ENCODE measurements at places on chromosomes 3 and 15.

DNA sequence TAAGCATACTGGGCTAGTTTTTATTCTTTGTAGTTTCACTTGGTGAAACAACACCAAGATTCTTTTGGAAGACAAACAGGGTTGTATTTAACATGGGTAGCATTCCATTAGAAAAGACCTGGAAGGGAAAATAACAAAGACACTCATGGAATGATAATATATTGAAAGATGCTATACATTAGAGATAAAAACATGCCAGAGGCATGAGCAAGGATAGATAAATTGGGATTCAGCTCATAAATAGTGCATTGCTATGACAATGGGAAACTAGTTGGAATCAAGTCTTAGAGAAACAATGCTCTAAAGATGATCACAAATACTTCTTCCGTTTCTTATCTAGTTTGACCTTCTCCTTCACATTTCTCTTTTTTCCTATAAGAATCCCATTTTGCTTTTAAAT is 677.4 kb downstream of the ZNF385D start:
- no peak for DNase-seq

DNA sequence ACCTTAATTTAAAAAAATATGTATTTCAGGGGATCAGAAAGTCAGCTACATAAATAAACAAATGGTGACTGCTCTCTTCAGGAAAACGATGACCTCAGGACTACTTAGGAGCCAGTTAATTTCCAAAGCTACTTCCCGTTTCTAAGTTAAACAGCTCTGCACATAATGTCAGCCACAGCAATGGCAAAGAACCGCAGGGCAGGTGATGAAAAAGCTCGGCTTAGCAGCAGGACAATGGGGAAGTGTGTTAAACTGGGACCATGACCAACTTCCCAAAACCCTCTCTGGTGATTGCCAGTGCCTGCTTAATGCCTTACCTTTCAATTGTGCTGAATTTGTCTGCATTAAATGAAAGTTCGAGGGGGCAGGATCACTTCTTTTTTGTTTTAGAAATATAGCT is 258.9 kb downstream of the FHIT start:
- DNase-seq: no peak

GRCh38 chr15:93314245-93314644 is 225.2 kb upstream of the RGMA start:
- no peak for DNase-seq

DNA sequence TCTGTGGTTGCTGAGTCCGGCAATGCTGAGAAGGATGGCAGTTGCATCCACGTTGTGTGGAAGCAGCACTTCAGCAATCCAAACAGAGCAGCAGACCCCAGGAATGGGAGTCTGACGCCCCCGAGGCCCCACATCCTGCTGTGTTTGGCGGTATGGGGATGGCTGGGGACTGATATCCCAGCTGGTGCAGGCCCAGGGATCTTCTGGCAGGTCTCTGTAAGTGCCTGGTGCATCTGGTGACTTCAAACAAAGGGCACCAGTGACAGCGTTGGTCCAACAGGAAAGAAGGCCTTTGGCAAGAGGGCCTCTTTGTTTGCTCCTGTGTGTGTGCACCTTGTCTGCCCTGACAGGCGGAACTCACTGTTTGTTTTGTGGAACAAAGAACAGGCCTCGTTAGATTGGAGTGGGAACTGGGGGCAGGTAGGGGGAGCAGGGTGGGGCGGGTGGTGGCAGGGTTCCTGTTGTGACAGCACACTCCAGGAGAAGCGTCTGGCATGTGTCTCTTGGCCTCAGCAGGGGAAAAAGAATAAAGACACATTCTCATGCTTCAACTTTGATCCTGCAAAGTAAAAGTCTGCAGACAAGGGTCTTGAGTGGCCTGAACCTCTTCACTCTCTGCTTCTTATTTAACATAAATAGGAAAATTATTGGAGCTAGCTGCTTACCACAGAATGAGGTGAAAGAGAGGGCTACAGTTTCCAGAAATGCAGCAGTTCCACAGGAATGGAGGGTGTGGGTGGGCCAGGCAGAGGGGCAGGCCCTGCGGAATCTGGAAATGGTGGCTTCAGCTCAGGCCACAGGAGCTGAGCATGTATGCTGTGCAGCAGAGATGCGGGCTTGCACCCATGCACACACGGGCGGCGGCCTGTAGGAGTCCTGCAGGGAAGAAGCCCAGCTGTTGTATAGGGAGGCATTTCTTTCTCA is 94.5 kb upstream of the MYZAP start:
- no peak for DNase-seq

DNA sequence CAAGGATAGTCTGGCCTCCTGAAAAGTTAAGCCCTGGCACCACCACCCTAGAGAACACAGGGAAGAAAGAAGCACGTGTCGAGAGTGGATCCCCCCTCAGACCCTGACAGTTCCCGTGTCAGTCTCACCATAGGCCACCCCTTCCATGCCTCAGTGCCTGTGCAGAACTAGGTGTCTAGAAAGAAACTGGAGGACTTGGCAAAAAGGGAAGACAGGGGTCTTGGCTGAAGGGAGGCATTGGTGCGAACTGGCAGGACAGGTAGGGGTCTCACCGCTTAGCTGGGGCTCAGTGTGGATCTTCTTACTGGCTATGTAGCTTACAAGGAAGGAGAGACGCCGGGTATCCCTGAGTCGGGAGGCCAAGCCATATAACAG is 518 bp downstream of the QARS1 start:
- DNase-seq: no peak

DNA sequence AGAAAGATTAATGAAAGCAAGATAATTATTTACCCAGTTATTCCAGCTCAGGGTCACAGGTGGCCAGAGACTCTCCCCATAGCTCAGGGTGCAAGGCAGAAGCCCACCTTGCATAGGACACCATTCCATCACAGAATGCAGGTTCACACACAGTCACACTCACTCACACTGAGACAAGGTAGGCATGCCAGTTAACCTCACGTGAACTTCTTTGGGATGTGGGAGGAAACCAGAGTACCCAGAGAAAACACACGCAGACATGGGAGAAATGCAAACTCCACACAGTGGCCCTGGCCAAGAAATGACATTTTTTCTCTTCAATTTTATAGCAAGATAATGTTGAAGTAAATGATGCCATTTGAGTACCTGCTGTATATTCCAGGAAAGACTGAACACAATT is 106.7 kb downstream of the ZNF385D start:
- DNase-seq: no peak

- peak; percentile 87 for DNase-seq
Measured at GRCh38 chr15:60941448-60941847, 287.7 kb downstream of the RORA start.

- DNase-seq: no peak
Measured at GRCh38 chr15:92050220-92050898, 196.9 kb downstream of the SLCO3A1 start.

DNA sequence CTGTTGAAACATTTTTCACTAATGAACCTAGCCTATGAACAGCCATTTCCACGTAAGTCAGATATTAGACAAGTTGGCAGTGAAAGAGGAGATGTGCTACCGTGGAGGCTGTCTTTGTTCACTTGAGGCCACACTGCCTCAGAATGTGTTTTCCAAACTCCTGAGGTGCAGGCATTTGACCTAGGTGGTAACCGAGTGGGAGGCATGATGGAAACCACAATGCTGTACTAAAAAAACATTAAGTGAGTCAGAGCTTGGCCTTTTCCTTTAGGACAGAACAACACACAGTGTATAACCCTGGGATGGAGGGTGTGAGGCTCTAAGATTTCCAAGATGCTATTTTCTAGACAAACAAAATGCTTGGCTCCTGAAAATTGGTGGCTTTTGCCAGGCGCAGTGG is 406.3 kb downstream of the SOX2 start:
- peak; percentile 93 for DNase-seq

DNA sequence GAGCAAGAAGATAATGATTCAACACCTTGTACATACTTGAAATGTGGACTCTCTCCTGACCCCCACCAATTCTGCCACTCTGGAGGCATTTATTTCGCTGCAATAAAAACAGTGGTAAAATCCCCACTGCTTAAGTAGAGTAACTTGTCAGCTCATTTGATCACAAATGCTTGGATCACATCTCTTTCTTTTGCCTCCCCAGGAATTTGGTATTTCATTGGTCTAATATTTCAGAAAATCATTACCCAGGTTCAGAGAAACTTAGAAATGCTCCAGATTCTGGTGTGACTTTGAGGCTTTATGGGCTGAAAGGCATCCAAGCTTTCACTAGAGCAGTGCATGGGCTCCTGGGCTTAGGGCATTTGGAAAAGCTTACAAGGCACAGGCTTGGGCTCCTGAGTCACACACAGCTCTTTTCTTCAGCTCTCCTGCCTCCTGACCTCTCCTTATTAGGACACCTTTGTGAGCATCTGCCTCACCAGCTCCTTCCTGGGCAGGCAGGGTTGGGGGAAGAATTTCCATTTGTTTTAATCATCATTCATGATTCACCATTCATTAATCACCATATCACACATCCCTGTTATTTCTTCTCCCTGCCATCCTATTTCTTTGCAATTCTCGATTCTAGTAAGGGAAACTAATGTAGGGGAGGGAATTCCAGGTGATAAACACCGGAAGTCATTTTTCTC is 22.5 kb downstream of the CDCP1 start:
- peak; percentile 98 for DNase-seq

DNA sequence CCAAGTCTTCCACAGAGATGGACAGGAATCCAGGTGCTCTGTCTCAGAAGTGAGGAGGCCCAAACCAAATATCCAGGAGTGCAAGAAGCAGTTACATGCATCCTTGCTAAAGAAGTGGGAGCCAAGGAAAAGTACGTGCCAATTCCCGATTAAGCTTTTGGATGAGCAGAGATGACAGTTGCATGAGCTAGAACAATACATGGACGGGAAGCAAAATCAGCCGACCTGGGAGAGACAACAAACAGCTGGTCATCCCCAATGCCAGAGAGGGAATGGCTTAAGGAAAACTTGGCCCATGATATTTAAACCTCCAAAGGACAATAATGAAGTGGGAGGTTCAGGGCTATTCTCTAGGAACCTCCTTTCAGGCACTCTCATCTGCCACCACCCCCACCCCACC is 86.0 kb upstream of the ABHD17C start:
- no peak for DNase-seq

- no peak for DNase-seq
Measured at GRCh38 chr3:144165482-144165881, 193.9 kb downstream of the DIPK2A start.

Data from HT1080 (cell line).